ENCODE measurements at places on chromosomes 1 and 21.

DNA sequence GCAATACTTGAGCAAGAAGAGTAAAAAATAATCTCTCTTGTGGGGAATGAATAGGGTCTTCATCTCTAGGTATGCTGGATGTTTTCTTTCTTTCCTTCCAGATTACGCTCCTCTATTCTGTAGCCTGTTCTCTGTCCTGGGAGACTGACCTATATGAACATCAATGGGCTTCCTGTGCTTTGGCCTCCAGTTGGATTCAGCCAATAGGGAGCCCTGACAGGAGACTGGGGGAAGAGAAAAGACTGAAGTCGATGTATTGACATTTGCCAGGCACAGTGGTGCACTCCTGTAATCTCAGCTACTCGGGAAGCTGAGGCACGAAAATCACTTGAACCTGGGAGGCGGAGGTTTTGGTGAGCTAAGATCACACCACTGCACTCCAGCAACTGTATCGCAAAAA, 17.6 kb downstream of the SEMA6C start:
- DNase-seq = no peak

DNA sequence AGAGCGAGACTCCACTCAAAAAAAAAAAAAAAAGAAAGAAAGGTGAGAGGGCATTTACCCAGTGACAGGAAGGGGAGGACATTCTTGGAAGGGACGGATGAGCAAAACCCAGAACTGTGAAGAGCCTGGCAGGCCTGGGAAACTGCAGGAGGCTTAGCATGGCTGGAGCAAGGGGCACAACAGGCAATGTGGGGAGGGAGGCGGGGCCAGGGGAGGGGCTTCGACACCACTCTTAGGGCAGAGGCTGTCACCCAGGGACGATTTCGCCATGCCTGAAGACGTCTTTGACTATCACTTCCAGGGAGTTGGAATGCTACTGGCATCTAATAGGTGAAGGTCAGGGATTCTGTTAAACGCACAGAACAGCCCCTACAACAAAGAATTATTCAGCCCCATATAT, 184.0 kb downstream of the HUNK start:
- DNase-seq = no peak

- no peak for DNase-seq
Measured at GRCh38 chr1:56922070-56922469, 43.7 kb downstream of the C8B start.

- DNase-seq = no peak
Measured at GRCh38 chr1:111161843-111162487, 21.9 kb downstream of the CEPT1 start.
